HepG2 (cell line): ENCODE measurements at places on chromosomes 12 and 14.
A peak's percentile ranks its signal among the peaks of the same experiment; 100 is the strongest.

GRCh38 chr12:97336900-97337751, 125.5 kb upstream of the RMST start:
- H3K27me3 ChIP-seq = no peaks in the 10 kb centered on the region
- no peak overlapping the region for H3K27ac ChIP-seq
- H3K36me3 ChIP-seq = no peaks in the 10 kb centered on the region
- no peak for DNase-seq
- no peak overlapping the region for H3K4me3 ChIP-seq
- no peaks in the 10 kb centered on the region for H3K4me1 ChIP-seq

DNA sequence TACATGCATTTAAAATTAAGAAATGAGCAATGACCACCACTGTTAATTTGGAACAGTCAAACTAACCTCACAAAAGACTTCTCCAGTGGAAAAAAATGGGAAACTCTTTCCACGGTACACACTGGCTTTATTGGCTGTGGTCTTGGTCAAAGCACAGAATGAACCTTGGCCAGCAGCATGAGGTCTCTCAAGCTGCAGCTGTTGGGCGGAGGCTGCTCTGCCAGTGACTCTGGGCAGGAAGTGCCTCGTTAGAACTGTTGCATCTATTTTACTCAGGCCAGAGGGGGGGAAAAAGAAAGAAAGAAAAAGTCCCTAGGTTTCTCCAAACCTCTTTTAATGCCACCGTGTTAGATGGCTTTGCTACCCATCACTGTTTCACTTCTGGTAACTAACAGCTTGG, 279.8 kb upstream of the DIO2 start:
- H3K36me3 ChIP-seq = no peaks in the 10 kb centered on the region
- peaks cover 7% of the 10 kb centered on the region for H3K4me1 ChIP-seq
- H3K27me3 ChIP-seq = no peaks in the 10 kb centered on the region
- DNase-seq = peak; percentile 20
- H3K4me3 ChIP-seq = no peak overlapping the region
- no peak overlapping the region for H3K27ac ChIP-seq

GRCh38 chr12:99984271-99985128, at the start of gene ANKS1B:
ANKS1B (minus strand) TSS chr12:99984936; CDS start chr12:99984237, 699 bp downstream.
- no peak for DNase-seq

GRCh38 chr12:80702889-80703805, 4.3 kb upstream of the MYF6 start:
- H3K36me3 ChIP-seq = no peaks in the 10 kb centered on the region
- DNase-seq = peak; percentile 5
- no peaks in the 10 kb centered on the region for H3K27me3 ChIP-seq
- no peak overlapping the region for H3K27ac ChIP-seq

DNA sequence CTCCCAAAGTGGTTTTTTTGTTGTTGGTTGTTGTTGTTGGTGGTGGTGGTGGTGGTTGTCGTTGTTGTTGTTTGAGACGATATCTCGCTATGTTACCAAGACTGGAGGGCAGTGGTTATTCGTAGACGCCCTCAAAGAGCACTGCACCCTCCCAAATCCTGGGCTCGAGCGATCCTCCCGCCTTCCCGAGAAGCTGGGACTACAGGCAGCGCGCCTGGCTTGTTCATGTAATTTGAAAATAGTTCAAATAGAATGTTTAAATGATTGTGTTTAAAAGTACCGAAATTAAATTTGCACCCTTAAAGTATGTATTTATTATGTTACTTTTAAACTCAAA, 439 bp upstream of the ANAPC5 start:
- H3K4me3 ChIP-seq = peak overlapping the region; percentile 63
- no peak for DNase-seq
- no peaks in the 10 kb centered on the region; the same call in 2 of the 3 replicates for H3K27me3 ChIP-seq
- no peaks in the 10 kb centered on the region; the same call in 1 of the 2 replicates for H3K36me3 ChIP-seq
- peaks cover 51% of the 10 kb centered on the region for H3K4me1 ChIP-seq

DNA sequence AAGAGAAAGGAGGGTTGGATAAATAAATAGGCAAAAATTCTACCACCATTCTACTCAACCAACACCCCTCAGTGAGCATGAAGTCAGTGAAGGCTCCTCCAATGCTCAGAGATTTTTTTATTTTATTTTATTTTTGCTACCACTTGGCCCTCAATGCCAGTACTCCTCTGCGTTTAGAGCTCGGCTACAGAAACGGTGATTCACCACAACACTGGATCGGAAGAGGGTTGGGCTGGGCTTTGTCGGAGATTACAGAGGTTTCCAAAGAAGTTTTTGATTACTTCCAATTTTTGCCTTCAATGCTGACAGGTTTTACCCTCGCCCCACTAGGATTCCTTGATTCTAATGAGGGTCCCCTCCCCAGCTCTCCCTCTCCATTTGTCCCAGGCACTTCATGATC, 1027.2 kb upstream of the TMEM132C start:
- no peaks in the 10 kb centered on the region for H3K4me1 ChIP-seq
- no peaks in the 10 kb centered on the region for H3K27me3 ChIP-seq
- H3K27ac ChIP-seq = no peak overlapping the region

GRCh38 chr14:24399447-24399822, 632 bp downstream of the NYNRIN start:
- peaks cover 43% of the 10 kb centered on the region for H3K4me1 ChIP-seq
- H3K36me3 ChIP-seq = no peaks in the 10 kb centered on the region
- DNase-seq = no peak
- H3K4me3 ChIP-seq = peak overlapping the region; percentile 74

GRCh38 chr12:22656376-22656775, 31.4 kb downstream of the ETNK1 start:
- H3K27ac ChIP-seq = no peak overlapping the region
- no peak for DNase-seq
- H3K4me3 ChIP-seq = no peak overlapping the region
- peaks cover 2% of the 10 kb centered on the region; the same call in 2 of the 3 replicates for H3K36me3 ChIP-seq
- H3K4me1 ChIP-seq = no peaks in the 10 kb centered on the region

- DNase-seq = no peak
- H3K27me3 ChIP-seq = no peaks in the 10 kb centered on the region
- H3K36me3 ChIP-seq = no peaks in the 10 kb centered on the region
- peak overlapping the region; percentile 56 for H3K27ac ChIP-seq
- H3K4me3 ChIP-seq = peak overlapping the region; percentile 78
Observed at GRCh38 chr14:91416744-91417119, 888 bp downstream of the CCDC88C start.

GRCh38 chr14:51621654-51622053, 30.1 kb upstream of the FRMD6 start:
- peaks cover 17% of the 10 kb centered on the region for H3K4me1 ChIP-seq
- H3K4me3 ChIP-seq = no peak overlapping the region
- no peaks in the 10 kb centered on the region for H3K36me3 ChIP-seq
- DNase-seq = no peak

GRCh38 chr12:109737631-109738030, 24.0 kb downstream of the FAM222A start:
- H3K4me1 ChIP-seq = peaks cover 90% of the 10 kb centered on the region
- H3K27ac ChIP-seq = peak overlapping the region; percentile 67
- no peaks in the 10 kb centered on the region for H3K36me3 ChIP-seq
- DNase-seq = peak; percentile 70
- H3K4me3 ChIP-seq = peak overlapping the region; percentile 38

GRCh38 chr12:15751741-15752140, 37.4 kb downstream of the EPS8 start:
- H3K36me3 ChIP-seq = no peaks in the 10 kb centered on the region
- no peak for DNase-seq
- no peak overlapping the region for H3K27ac ChIP-seq

- H3K27me3 ChIP-seq = no peaks in the 10 kb centered on the region
- H3K27ac ChIP-seq = no peak overlapping the region
- no peaks in the 10 kb centered on the region for H3K4me1 ChIP-seq
- peak; percentile 48 for DNase-seq
- no peak overlapping the region for H3K4me3 ChIP-seq
Observed at GRCh38 chr12:104381731-104382480, 74.8 kb upstream of the CHST11 start.

DNA sequence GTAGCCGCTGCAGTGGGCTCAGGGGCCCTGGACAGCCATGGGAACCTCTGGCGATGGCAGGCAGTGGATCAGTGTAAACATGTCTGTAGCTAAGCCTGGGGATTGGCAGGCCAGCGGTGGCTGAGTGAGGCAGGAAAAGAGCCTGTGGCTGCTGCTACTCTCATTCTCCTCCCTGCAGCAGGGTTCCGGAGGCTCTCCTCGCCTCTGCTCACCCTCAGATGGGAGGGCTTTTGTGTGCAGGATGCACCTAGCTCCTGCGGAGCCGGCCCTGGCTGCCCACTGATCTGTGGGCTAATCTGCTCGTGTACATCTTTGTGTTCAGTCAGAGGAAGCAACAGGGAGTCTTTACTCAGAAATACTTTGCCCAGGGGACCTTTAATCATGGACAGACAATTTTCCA, 59.5 kb downstream of the GALNT8 start:
- H3K4me1 ChIP-seq = peaks cover 12% of the 10 kb centered on the region; the same call in 1 of the 2 replicates
- no peak overlapping the region for H3K27ac ChIP-seq
- DNase-seq = no peak
- H3K36me3 ChIP-seq = no peaks in the 10 kb centered on the region
- H3K4me3 ChIP-seq = no peak overlapping the region
